ENCODE measurements at places on chromosomes 16 and 17.

DNA sequence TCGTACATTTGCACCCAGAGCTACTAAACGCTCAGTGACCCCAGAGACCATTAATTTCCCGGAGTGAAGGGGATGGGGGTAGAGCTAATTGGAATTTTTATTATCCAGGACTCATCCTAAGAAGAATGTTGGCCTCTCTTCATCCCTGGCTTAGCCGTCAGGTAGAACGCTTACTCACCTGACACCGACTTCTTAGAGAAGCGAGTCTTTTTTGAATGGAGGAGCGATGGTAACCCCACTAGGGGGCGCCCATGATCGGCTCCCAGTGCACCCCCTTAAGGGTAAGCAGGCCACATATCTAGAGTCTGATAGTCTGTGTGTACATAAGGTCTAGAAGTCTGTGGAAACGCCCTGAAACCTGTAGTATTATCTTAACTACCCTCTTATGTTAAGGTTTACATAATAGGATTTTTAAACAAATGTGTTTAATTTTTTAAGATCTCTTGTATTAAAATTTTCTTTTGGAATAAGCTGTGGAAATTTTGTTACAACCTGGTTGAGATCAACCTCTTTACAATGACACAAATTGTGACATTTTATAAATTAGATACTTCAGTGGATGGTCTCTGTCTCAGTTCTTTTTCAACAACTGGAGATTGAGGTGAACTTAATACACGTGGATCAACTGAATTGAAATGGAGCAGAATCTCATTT, 229.8 kb downstream of the CPPED1 start:
- DNase-seq, result peak; percentile 77

- no peak for DNase-seq
Observed at GRCh38 chr17:4583782-4584100, 588 bp upstream of the SMTNL2 start.

- DNase-seq, result peak; percentile 94
Observed at GRCh38 chr16:4734730-4735535, 596 bp downstream of the DNAAF8 start.

DNA sequence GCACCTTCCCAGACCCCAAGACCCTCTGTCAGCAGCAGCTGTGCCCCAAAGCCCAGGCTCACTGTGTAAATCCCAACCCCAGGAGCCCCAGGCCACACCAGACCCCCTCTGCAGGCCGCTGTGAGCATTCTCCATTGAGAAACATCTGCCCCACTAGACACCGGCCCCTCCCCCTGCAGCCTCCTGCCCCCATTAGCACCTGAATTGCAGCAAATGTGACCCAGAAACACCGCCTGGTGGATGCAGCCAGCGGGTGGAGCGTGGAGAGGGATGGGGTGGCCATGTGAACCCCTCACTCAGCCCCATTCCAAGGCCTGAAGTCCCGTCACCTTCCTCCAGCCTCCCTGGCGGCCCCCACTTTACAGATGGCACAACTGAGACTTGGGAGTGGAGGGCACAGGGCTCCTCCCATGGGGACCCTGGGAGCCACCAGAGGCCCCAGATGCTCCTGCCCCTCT, 2.2 kb downstream of the UBALD1 start:
- DNase-seq, result no peak

DNA sequence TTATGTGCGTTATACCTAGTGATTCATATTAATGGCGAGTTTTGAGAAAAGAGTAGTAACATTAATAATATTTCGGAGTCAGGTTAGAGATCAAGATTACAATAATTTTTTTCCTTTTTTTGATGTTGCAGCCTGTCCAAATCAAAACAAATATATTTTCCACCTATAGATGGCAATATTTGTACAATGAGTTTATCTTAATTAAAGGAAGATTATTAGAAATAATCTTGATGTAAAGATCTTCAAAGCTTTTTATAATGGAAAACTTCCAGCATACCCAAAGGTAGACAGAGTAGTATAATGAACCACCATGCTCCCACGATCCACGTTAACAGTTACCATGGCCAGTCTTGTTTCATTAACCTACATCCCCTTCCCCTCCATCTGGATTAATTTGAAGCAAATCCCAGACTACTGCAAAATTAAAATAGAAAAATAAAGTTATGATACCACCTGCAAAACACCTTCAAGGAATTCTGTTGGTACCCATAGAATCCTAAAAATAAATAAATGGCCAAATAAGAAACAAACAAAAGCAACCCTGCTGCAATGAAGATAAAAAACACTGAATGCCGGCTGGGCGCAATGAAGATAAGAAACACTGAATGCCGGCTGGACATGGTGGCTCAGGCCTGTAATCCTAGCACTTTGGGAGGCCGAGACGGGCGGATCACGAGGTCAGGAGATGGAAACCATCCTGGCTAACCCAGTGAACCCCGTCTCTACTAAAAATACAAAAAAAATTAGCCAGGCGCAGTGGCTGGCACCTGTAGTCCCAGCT, 46.5 kb upstream of the GINS3 start:
- no peak for DNase-seq

- no peak for DNase-seq
Observed at GRCh38 chr17:31457391-31458234, 66.1 kb downstream of the RAB11FIP4 start.

GRCh38 chr16:89118361-89119165, 24.9 kb downstream of the ACSF3 start:
- no peak for DNase-seq
